ENCODE measurements at places on chromosomes 4 and X. TPM values are rescaled to one million over a fixed set of nuclear protein-coding genes. Genes with fewer than 3 reads are reported as not detected.

DNA sequence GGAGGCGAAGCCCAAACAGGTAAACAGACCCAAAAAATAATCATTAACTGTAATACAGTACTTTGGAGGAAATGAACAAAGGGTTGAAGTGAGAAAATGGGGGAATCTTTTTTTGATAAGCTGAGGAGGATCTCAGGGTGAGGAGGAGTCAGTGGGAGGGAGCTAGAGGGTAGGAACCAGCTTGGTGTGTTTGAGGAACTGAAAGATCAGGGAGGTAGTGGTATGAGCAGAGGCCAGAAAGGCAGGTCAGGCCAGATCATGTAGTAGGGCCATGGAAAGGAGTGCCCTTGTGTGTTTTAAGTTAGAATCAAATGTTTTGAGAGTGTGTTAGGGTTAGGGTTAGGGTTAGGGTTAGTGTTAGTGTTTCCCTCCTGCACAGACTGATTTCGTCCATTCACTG is 48.8 kb downstream of the PPP2R2C start:
- DNase-seq, result no peak

GRCh38 chrX:43556207-43556606 is 99.9 kb upstream of the MAOA start:
- DNase-seq, result no peak

ZNF141 gene
- total RNA-seq, result 12.8 TPM

GRCh38 chr4:38570647-38571276 is 93.2 kb upstream of the KLF3 start:
- peak; percentile 63 for DNase-seq

- peak; percentile 22 for DNase-seq
These were observed 43.7 kb downstream of the TMPRSS11E start for GRCh38 chr4:68490826-68491457.

DNA sequence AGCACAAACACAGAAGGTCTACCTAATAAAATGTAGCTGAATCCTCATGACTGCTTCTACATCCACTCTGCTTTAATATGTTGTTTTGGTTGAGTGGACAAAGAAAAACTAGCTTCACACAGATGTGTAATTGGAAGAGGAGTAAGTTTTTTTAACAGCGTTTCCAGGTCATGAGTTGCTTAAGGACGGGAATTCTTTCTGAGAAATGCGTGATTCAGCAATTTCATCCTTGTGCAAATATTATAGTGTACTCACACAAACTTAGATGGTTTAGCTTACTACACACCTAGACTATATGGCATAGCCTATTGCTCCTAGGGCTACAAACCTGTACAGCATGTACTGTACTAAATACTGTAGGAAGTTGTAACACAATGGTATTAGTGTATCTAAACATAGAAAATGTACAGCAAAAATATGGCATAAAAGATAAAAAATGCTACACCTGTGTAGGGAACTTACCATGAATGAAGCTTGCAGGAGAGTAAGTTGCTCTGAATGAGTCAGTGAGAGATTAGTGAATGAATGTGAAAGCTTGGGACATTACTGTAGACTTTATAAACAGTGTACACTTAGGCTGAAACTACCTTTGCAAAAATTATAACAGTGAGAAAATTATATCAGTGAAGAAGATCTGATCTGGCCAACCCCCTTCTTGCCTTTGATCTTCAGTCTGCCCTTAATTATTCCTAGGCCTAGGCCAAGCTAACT is 70.8 kb upstream of the IL15 start:
- no peak for DNase-seq

TCEAL7 gene
- total RNA-seq, result 14.7 TPM

GRCh38 chrX:28324321-28324721 is 262.9 kb upstream of the IL1RAPL1 start:
- no peak for DNase-seq

MAGEA2 gene
- total RNA-seq, result 0.93 TPM

- DNase-seq, result no peak
These were observed 43.5 kb downstream of the GATB start for GRCh38 chr4:151717314-151717713.

DNA sequence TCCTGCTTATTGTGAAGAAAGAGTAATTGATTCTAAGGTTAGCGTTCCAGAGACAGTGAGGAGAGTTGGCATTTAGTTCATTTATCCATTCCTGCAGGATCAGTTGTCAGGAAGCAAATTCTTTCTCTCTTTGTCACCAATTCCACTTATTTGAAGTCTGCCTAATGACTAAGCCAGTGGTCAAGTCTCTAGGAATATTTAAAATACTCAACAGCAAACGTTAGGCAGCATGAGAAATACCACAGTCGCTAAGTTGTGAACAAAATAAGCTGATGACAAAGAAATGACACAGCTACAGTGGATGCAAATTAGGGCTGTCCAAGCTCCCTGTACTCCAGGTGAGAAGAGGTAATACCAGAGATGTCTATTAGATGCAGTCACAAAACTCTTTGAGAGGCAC is 6.6 kb upstream of the MAGEB17 start:
- no peak for DNase-seq

DNA sequence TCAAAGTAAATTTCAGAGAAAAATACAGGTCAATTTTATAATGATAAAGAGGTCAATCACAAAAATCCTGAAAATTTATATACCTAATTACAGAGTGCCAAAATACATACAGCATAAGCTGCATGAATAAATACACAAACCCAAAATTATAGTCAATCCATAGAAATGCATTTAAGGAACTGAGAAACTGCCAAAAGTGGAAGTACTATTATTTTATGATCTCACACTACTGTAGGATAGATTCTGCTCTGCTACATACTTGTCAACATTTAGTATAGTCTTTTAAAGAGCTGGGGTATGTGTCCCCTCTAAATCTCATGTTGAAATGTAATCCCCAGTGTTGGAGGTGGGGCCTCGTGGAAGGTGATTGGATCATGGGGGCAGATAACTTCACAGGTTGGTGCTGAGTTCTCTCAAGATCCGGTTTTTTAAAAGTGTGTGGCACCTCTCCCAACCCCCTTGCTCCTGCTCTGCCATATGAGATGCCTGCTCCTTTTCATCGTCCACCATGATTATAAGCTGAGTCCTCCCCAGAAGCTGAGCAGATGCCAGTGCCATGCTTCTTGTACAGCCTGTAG is 31.8 kb downstream of the CHIC2 start:
- DNase-seq, result no peak

- DNase-seq, result no peak
These were observed 3.3 kb downstream of the HTT start for GRCh38 chr4:3077796-3078195.

DNA sequence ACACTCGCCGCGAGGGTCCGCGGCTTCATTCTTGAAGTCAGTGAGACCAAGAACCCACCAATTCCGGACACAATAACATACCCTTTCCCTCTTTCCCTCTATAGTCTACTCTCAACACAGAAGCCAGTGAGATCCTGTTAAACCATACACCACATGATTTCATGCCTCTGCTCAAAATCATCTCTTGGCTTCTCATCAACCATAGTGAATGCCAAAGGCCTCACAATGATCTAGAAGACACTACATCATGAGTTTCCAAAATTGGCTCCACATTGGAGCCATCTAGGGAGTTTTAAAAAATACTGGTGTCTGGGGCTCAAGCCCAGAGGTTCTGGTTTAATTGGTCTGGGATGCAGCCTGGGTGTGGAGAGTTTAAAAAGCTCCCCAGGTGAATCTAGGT is 124.5 kb downstream of the EFNB1 start:
- no peak for DNase-seq

GRCh38 chrX:40272141-40272540 is 174.4 kb upstream of the BCOR start:
- no peak for DNase-seq

DNA sequence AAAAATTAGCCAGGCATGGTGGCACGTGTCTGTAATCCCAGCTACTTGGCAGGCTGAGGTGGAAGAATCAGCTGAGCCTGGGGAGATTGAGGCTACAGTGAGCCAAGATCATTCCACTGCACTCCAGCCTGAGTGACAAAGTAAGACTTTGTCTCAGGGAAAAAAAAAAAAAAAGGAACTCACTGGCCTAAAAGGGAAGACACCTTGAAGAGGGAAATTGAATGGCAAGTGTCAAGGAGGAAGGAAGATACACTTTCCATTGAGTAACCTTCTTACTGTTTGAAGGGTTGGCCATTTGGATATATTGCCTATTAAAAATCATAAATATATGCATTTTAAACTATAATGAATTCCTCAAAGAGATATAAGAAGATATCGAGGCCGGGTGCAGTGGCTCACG is 147.5 kb upstream of the FAM241A start:
- DNase-seq, result no peak

- no peak for DNase-seq
These were observed 153.7 kb downstream of the FBXW7 start for GRCh38 chr4:152382057-152382785.

- DNase-seq, result peak; percentile 4
These were observed 475.9 kb downstream of the PDHA2 start for GRCh38 chr4:96315815-96316214.

DNA sequence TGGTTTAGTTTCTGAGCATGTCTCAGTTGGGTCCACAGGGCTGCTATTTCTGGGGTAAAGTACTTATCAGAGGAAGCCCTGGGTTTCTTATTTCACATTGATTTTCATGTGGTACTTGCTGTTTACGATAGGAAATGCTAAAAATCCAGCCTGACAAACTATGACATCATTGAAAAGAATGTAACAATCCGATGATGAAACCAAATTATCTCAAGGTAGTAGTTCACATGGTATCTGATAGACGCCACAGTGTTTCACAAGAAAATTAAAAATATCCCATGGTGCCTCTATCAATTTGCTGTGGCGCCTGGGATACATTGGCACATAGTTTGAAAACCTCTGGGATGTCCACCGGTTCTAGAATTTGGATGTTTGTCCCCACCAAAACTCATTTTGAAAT is 418.9 kb upstream of the RPS6KA3 start:
- no peak for DNase-seq

LDB2 gene
- 20.3 TPM for total RNA-seq

SPACA5 gene
- total RNA-seq, result not detected

IBSP gene
- not detected for total RNA-seq

GLUD2 gene
- 15.2 TPM for total RNA-seq

ZFP92 gene
- 1.2 TPM for total RNA-seq

CXCL3 gene
- total RNA-seq, result 12.9 TPM

RIBC1 gene
- total RNA-seq, result 0.24 TPM

- peak; percentile 36 for DNase-seq
These were observed 105.1 kb downstream of the FNIP2 start for GRCh38 chr4:158873795-158874401.

DNA sequence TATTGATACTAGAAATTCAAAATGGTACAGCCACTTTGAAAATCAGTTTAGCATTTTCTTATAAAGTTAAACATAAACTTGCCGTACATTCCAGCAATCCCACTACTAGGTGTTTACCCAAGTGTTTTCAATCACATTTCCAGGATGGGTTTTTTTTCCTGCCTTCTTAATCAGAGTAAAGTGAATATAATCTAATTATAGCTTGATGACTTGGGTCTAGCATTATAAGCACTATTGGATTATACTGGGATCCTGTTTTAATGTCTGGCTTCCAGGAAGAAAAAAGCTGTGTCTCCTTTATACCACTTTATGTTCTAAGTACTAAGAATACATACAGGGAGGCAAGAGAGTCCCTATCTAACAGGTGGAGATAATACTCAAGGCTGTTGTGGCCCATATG is 103.3 kb upstream of the KLHL13 start:
- no peak for DNase-seq
